Right renal cortex interstitium (tissue), 3 donors: ENCODE measurements at places on chromosomes 11 and 22. TPM values are rescaled to one million over a fixed set of nuclear protein-coding genes. Genes with fewer than 3 reads are reported as not detected.

The BARX2 gene
- polyA plus RNA-seq: 0.72 TPM

The CRYBA4 gene
- not detected for polyA plus RNA-seq

The MMP12 gene
- 4.2 TPM for polyA plus RNA-seq

The HBB gene
- 152 TPM for polyA plus RNA-seq

The C22orf42 gene
- polyA plus RNA-seq: not detected

The OR8B8 gene
- not detected for polyA plus RNA-seq

The ASRGL1 gene
- 56.1 TPM for polyA plus RNA-seq

The TMPRSS6 gene
- polyA plus RNA-seq: 0.21 TPM

The TMEM86A gene
- polyA plus RNA-seq: 9.1 TPM

The MIOX gene
- polyA plus RNA-seq: 3.2 TPM

The CSF2RB gene
- 2.3 TPM for polyA plus RNA-seq

The CRYBB3 gene
- 0.18 TPM for polyA plus RNA-seq

The NEAT1 gene
- polyA plus RNA-seq: 228 TPM

The CAPN5 gene
- polyA plus RNA-seq: 24.5 TPM

The SCGB1D2 gene
- 2.3 TPM for polyA plus RNA-seq

The APOL2 gene
- polyA plus RNA-seq: 28.0 TPM

The CLCF1 gene
- 4.5 TPM for polyA plus RNA-seq

The ANKK1 gene
- 0.50 TPM for polyA plus RNA-seq

The KRTAP5-10 gene
- 0.24 TPM for polyA plus RNA-seq

The CAVIN3 gene
- 15.3 TPM for polyA plus RNA-seq

The CECR2 gene
- 10.9 TPM for polyA plus RNA-seq

The PKP3 gene
- 4.4 TPM for polyA plus RNA-seq

The PHOX2A gene
- polyA plus RNA-seq: not detected

The TRPM5 gene
- 2.2 TPM for polyA plus RNA-seq

The LIF gene
- polyA plus RNA-seq: 1.9 TPM

The OR52E8 gene
- not detected for polyA plus RNA-seq

The NUDT8 gene
- polyA plus RNA-seq: 3.3 TPM

The PGA5 gene
- polyA plus RNA-seq: not detected

The ALG9 gene
- 41.2 TPM for polyA plus RNA-seq

The SOX6 gene
- 22.4 TPM for polyA plus RNA-seq

The LGALS12 gene
- polyA plus RNA-seq: 0.12 TPM

The CD248 gene
- 56.2 TPM for polyA plus RNA-seq

The KCTD17 gene
- 26.7 TPM for polyA plus RNA-seq

The UBQLNL gene
- polyA plus RNA-seq: 0.43 TPM

The PANX1 gene
- polyA plus RNA-seq: 25.4 TPM

The CCDC116 gene
- 0.22 TPM for polyA plus RNA-seq

The MRGPRF gene
- 22.7 TPM for polyA plus RNA-seq

The OR8D4 gene
- polyA plus RNA-seq: not detected

The TP53AIP1 gene
- polyA plus RNA-seq: 0.76 TPM

The CABP7 gene
- 0.04 TPM for polyA plus RNA-seq

The LRRC51 gene
- polyA plus RNA-seq: 25.7 TPM

The CHRNA10 gene
- 1.3 TPM for polyA plus RNA-seq

The TRIM48 gene
- polyA plus RNA-seq: not detected

The BCO2 gene
- 2.6 TPM for polyA plus RNA-seq

The TOB2 gene
- 54.6 TPM for polyA plus RNA-seq

The ALDH3B1 gene
- polyA plus RNA-seq: 1.3 TPM

The SLN gene
- 0.30 TPM for polyA plus RNA-seq

The FIBIN gene
- polyA plus RNA-seq: 22.2 TPM
